ENCODE measurements at places on chromosomes 6 and 20.

DNA sequence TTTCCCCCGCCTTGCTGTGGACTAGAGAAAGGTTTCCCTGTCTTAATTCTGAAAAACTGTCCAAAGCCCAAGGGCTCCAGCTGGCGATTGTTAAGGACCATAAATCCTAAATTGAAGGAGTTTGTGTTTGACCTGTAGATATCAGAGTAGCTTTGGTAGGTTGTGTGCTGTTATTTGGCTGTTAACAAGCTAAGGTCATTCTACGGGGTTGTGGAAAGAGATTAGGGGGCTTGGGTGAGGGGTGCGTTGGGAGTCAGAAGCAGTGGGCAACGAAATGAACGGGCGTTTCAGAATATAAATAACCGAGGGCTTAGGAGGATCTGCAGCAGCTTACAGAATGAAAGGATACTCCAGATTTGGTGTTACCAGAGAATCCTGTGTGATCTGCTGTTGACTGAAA is 32.6 kb upstream of the BTN3A2 start:
- DNase-seq, result no peak

DNA sequence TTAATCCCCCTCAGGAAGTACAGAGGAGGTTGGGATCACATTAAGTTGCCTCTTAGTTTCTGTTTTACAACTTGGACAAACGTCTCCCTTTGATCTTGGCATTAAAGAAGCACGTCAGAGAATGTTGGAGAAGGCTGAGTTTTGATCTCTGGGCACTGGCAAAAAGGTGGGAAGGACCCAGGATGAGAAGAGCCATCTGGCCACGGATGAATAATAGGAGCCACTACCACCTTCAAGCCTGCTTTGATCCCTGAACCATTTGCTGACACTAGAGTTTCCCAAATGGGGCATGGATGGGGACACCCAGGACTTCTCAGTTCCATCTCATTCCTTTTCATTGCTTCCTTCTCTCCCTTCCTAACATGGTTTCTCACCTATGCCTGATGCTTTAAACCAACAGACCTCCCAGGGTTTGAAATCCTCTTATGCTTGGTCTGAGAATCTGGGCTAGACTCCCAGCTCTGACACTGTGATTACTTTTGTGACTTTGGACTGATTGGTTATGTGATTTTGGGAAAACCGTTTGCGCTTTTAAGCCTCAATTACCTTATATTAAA is 5.8 kb downstream of the TM9SF4 start:
- DNase-seq, result no peak

- no peak for DNase-seq
Observed at GRCh38 chr20:17334932-17335331, 108.1 kb downstream of the PCSK2 start.

GRCh38 chr6:7669742-7670141 is 56.2 kb upstream of the BMP6 start:
- no peak for DNase-seq

DNA sequence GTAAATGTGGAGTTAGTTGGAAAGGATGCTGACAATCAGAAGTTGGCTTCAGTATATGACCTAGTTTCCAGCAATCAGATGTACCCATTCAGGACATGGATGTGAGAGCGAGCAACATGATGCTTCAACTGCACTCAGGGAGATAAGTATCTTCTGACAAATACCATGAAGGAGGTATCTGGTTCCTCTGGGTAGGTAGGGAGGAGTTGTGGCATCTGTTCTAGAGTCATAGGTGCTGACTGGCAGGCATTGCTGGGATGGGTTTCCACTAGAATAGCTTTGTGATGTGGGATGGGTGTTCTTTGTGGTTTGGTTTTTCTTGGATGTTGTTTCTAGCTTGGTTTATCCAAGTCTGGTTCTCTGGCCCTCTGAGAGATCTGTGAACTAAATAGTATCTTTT is 3.9 kb upstream of the REV3L start:
- no peak for DNase-seq

DNA sequence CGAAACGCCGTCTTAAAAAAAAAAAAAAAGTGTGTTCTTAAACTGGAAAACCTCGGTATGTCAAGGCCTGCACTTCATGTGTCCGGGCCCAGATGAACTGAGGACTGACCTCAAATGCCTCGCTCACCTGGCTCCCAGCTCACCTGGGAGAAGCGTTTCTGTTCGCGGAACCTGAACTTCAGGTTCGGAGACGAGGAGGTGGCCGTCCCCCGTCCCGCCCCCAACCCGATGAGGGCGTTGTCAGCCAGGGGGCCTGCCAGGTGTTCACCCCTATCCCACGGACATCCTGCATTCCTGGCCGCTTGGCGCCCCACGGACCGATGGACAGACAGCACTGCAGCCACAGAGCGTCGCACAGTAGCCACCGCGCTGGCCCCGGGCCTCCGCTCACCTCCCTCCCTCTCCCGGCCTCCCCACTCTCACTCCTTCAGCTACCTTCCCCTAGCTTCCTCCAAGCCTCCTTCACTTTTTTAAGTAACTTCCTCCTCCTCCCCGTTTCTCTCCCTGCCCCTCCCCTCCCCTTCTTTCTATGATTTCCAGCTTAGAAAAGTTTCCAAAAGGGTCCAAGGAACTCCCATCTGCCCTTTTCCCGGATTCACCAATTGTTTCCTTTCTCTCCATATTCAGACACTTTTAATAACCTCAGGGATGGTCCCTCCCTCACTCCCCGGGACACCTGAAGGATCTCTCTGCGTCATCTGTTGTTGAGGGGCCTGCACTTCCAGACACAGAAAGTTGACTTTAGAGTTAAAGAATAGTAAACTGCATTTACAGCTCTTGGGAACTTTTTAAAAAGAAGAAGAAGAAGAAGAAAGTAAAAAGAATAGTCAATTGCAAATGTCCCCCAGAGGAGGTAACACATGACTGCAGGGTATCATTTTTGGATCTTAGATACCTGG is 22.7 kb upstream of the MCM3 start:
- no peak for DNase-seq

All from putamen (tissue), 1 donor.